ENCODE measurements at places on chromosomes 6 and 20.

- DNase-seq = peak; percentile 83
Observed at GRCh38 chr20:51800060-51800871, 2.1 kb downstream of the SALL4 start.

DNA sequence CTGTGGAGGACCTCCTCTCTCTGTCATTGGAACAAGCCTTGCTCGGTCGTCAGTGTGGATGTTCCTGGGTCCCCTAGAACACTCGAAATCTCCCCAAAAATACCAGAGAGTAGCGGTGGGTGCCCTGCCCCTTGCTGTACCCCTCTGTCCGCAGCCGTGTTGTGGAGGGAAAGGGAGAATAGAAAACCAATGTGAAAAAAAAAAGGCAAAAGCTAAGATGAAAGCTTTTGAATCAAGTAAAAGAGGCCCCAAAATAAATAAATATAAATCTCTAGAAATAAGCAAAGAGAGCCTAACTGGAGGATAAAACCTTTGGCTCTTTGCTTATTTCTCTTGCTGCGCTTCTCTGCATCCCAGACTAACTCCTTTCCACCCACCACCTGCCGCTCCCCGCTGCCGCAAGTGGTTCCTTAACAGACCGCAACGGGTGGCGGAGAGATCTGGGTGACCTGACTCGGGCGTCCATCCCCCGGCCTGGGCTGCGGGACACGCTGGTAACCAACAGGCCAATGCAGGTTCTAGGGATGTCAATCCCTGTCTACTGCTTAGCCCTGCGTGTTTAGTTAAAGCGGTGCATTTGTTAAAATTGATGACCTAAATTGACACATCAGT lies 110.0 kb downstream of the GPX5 start:
- peak; percentile 5 for DNase-seq

DNA sequence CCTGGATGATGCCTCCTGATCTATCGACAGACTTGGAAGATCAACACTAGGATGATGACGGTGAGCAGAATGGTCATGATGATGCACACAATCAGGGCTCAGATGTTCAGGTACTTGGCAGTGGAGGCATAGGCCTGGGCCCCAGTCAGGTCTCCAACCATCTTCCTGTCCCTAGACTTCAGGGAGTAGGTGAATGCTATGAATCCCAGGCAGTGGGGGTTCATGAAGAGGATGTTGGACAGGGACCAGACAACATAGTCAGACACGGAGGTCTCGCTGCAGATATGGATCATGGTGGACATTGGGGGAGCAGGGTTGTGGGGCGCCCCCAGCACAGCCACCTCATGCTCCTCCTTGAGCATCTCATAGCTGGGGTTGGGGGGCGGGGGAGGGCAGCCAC lies 27.5 kb downstream of the HLA-F start:
- DNase-seq = no peak

DNA sequence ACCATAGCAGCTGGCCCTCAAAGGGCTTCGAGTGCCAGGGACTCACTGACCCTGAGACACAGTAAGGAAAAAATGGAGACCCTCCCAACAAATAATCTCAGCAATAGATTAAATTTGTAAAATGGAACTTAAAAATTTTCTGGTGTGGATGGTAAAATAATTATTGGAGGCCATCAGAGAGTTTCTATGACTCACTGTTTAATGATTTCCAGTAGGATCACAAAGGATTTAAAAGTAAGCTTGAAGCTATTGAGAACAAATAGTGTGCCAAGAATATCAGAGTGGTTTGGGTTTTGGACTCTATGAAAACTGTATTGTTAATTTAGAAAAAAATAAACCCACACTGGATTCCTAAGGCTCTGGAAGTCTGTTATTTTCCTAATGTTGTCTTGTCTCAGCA lies 115.2 kb upstream of the AKIRIN2 start:
- peak; percentile 53 for DNase-seq

DNA sequence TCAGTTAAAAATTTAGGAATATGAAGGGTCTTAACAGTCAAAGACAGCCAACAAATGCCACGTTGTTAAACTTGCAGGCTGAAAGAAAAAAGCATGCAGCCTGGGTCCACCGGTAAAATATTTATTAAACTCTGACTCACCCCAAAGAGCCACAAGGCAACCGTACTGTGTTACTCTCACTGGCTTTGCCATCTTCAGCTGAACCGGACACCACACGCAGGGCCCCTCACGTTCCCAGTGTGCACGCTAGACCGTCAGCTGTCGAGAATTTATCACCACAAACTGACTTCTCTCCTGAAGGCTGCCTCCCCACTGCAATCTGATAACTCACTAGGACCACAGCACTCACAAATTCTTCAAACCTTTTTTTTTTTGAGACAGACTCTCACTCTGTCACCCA lies 30.7 kb downstream of the HUS1B start:
- peak; percentile 36 for DNase-seq

GRCh38 chr6:136628996-136629395 lies 78.8 kb upstream of the MAP7 start:
- peak; percentile 72 for DNase-seq

DNA sequence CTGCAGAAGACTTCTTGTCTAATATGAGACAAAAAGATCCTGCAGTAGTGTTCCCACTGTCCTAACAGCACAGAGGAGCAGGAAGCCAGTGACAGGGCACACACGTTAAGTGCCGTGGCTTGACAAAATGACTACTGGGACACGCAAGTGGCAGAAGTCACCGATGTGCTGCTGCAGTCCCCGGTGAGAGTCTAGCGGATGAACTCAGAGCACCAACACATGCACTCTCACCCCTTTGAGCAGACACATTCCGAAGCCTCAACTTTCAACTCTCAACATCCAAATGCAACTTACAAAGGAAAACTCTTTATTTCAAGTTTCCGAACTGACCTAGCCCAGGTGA lies 898 bp downstream of the LAMA4 start:
- DNase-seq = peak; percentile 53

DNA sequence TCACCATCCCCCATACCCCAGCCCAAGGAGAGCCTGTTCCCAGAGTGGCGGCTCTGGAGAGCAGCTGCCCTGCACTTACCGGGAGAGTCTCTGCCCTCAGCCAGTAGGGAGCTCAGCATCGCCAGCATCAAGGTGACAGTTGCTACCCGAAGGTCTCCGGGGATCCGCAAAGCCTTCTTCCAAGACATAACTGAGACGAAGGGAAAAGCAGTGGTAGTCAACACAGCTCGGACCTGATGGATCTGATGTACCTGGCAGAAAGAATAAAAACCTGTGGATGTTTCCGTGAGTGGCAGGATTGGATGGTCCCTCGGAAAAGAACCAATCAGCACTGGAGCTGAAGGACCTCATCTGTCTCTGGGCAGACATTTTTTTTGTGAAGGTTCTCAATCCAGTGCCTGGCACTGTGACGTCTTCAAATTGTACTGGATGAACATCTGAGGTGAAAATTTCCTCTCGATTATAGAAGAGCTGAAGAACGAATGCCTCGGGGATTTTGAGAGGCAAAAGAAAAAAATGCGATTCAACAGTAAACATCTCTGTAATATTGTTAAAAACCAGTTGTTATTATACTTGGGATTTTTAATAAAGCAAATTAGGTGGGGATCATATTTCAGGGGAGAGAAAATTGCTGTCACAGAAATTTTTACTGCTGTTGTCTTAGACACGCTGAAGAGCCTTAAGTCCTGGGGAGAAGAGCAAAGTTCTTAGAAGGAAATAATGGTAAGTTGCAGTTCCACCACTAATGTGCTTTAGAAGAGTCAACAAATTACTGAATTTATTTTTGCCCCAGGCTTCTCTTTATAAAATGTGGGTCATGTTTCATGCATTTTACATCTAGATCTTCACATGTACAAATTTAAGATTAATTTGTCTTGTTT lies at the start of gene HLA-DQB1:
Gene HLA-DQB1 (minus strand): TSS at position 238 of the 881 bp plus-strand sequence. CDS start 50 bp downstream, at position 188.
- DNase-seq = peak; percentile 16

DNA sequence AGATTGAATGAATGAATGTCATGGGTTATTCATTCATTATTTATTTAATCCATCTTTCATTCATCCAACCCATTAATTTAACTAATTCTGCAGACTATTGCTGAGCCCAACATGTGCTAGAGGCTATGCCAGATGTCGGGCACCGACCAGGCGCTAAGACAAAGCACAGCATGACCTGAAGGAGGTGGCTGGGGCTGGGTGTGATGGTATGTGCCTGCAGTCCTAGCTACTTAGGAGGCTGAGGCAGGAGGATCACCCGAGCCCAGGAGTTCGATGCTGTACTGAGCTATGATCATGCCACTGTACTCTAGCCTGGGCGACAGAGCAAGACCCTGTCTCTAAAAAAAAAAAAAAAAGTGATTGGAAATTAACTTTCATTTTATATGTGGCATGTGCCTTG lies 5.7 kb upstream of the SLC22A7 start:
- DNase-seq = no peak

DNA sequence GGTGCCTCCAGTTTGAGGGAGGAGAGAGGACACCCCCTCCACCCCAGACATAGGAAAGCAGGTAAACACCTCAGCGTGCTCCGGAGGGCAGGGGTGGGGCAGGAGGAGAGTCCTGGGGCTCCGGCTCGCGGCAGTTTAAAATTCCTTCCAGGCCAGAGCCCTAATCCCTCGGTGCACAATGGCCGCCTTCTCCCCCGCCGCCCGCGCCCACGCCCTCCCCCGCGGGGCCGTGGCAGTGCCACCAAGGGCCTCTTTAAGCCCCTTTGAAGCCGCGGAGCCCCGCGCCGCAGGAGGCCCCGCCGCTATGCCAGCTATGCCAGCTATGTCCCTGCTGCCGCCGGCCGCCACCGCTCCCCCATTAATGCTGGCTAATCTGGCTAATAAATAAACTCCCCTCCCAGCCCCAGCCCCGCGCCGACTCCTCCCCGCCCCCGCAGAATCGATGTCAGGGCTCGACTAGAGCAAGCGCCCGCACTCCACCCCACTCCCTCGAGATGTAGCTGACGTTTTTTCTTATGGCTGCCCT lies 125.1 kb downstream of the MRPL14 start:
- peak; percentile 83 for DNase-seq

DNA sequence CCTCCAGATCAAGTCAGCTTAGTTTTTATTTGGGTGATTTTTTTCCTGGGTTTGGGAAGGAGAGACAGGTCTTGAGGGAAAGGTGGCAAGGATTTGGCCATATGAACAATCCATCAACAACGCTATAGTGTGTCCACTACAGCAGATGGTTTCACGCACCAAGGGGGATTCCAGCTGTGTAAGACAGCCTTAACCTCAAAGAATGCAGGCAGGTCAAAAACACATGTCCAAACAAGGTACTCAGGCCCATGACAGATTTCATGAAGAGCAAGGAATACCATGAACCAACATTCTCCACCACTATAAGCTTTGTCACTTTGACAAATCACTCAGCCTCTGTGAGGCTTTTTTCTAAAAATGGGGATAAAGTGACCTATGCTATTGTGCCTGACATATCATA lies 2.0 kb downstream of the AIF1 start:
- no peak for DNase-seq

DNA sequence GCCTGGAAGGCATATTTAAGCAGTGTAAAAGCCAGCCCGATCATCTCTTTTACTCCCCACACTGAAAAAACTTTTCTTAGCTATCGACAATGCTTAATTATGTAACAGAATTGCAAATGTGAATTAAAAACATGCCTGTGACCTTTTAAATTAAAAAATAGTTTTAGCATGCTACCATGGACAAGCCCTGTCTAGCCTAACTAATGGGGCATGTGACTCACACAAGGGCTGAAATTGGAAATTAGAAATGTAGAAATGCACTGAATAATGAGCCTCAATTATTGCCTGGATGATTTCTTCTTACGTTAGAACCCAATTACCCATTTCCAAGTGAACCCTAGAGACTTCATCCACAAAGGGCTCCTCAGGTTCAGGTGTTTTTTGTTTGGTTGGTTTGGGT lies 82.7 kb downstream of the SIM1 start:
- peak; percentile 14 for DNase-seq

DNA sequence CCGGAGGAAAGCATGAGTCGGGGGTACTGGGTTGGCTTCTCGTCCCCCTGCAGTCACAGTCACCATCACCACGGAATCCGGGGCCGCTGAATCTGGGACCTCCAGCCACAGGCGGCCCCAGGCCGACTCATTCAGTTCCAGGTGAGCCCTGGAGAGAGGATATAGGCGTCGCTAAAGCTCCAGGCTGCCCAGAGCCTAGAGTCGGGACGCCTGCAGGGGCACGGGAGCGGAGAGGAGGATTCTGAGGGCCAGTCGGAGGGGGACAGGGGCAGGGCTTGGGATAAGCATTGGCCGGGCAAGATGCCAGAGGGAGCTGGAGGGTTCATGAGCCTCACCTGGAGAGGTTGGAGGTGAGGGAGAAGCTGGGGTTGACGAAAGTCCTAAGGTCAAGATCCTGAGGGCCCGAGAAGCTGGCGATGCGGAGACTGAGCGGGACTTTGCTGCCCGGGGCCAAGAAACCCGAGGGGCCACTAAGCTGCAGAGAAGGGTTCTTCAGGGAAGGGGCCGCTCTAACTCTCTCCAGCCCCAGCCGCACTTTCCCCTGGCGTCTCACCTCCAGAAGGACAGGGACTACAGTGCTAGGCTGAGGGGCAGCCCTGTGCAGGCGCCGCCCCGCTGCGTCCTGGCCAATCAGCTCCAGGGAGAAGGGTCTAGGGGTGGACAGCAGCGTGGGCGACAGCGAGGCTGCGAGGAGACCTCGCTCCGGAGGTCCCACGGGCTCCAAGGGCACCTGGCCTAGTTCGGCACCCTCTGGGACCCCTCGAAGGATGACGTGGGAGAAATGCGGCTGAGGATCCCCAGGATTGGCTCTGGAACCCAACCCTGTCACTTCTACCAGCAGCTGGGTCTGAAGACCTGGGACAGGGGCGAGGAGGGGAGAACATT lies 3.7 kb downstream of the SAPCD1 start:
- peak; percentile 21 for DNase-seq

DNA sequence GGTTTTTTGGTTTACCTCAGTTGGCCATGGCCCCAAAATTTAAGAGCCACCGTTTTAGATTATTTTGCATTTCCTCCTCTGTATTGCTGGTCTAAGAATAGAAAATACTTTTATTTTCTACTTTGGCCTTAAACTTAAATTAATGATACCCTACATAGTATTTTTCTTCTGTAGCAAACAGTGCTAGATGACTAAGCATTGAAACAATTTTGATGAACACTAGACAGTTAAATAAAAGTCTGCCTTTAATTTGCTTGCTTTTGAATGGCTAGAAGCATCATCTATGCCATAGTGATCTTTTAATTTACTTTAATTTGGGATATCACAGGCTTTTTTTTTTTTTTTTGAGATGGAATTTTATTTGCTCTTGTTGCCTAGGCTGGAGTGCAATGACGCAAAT lies 106.4 kb downstream of the CD109 start:
- no peak for DNase-seq

DNA sequence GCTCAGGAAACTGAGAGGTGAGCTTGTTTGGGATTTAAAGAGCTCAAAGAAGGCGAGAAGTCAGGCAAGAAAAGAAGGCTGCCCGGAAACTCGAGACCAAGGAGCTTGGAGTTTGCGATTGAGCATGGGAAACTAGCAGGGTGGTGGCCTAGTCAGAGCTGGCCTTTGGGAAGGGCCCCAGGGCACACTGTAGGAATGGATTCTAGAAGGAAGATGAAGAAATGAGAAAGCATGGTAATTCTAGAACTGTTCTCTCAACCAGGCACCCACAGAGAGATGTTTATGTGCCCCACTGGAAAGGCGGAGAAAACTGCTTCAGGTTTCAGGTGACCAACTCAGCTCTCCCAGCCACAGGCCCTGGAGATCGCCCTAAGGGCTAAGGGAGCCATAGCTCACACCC lies 126.2 kb downstream of the FOXO3 start:
- no peak for DNase-seq

Measured in astrocyte of the hippocampus (primary cell).